Right atrium auricular region (tissue), 2 donors: ENCODE measurements at places on chromosomes 7 and 10.
A peak's percentile ranks its signal among the peaks of the same experiment; 100 is the strongest.

DNA sequence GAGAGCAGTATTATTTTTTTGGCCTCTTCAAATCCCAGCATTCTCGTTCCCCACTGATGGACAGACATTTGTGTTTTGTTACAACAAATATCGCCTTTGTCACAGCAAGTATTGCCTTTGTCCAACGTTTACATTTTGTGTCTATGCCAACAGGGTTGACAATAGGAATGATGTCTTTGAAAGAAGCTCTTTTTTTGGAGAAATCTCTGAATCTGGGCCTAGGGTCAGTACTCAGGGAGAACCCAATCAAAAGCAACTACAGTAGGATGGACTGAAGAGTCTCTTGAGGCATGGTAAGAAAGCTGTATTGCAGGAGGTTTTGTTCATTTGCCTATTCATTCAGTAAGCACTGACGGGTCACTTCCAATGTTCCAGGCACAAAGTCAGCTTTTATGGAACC, 57.7 kb upstream of the KLF14 start:
- H3K27me3 ChIP-seq: no peaks in the 10 kb centered on the region
- no peak for DNase-seq
- H3K4me3 ChIP-seq: no peak overlapping the region
- H3K4me1 ChIP-seq: no peaks in the 10 kb centered on the region
- no peak overlapping the region for H3K27ac ChIP-seq

DNA sequence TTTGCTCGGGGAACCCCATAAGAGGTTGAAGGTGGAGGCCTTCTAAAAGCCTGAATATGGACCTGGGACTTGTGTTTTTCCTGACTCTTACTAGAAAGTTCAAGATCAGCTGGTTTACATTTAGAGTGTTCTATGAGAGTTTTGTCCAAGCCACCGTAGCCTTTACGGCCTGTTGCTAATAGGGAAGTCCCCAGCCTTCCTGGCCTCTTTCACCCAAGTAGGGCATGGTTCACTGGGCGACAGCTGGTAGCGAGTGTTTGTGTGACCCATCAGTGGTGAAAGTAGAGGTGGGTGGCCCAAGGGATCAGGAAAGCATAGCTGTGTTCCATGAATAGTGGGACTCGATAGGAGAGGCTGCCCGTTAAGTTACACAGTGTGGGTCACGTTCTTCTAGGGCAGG, 60.1 kb downstream of the RABGEF1 start:
- no peak overlapping the region for H3K4me3 ChIP-seq
- no peak for DNase-seq

DNA sequence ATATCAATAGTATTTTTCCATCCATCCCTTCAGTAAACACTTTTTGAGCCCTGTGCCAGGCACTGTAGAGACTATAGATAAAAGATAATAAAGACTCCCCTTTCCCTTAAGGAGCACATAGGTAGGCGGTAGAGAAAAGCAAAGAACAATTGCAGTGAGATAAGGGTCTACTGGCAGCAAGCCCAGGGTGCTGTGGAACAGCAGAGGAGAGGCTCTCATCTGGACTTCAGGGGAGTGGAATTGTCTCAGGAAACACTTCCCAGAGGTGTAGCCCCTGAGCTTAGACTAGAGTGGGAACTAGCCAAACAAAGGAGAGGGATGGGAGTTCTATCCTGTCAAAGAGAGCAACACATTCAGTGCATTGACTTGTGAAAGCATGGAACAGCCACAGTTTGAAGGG, 102.0 kb downstream of the NRF1 start:
- no peak for DNase-seq
- no peak overlapping the region for H3K4me3 ChIP-seq
- H3K4me1 ChIP-seq: no peaks in the 10 kb centered on the region
- H3K27ac ChIP-seq: no peak overlapping the region
- no peaks in the 10 kb centered on the region for H3K27me3 ChIP-seq

GRCh38 chr10:117726596-117727295, 184.2 kb downstream of the EMX2 start:
- H3K4me1 ChIP-seq: no peaks in the 10 kb centered on the region
- peak; percentile 40 for DNase-seq
- no peak overlapping the region for H3K27ac ChIP-seq
- H3K36me3 ChIP-seq: no peaks in the 10 kb centered on the region

DNA sequence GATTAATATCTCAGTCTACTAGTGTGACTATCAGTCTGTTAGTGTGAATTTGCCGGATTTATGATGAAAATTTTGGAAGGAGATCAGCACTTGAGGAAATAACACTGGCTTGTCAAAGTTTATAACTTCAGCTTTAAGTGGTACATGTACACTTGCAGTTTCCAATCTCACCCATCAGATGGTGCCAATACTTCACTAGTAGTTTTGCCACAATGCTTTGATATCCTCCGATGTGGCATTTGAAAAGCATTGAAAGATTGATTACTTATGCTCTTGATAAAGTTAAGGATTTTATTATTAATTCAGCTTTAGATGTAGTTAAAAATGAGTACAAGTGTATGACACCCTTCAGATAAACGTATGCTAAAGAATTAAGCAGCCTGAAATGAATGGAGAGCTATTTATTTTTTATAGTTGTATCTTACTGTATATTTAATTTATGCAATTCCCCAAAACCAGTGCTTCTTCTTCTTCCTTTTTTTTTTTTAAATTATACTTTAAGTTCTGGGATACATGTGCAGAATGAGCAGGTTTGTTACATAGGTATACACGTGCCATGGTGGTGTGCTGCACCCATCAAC, 98.2 kb downstream of the ANLN start:
- H3K4me3 ChIP-seq: no peak overlapping the region
- no peaks in the 10 kb centered on the region for H3K36me3 ChIP-seq
- DNase-seq: no peak
- H3K27me3 ChIP-seq: no peaks in the 10 kb centered on the region
- no peak overlapping the region for H3K27ac ChIP-seq

- no peaks in the 10 kb centered on the region for H3K36me3 ChIP-seq
- H3K27me3 ChIP-seq: no peaks in the 10 kb centered on the region
- no peaks in the 10 kb centered on the region for H3K4me1 ChIP-seq
- DNase-seq: no peak
- no peak overlapping the region for H3K4me3 ChIP-seq
Observed at GRCh38 chr10:132908621-132909295, 33.6 kb downstream of the CFAP46 start.

GRCh38 chr7:6096581-6096980, 65.4 kb downstream of the ANKRD61 start:
- H3K36me3 ChIP-seq: no peaks in the 10 kb centered on the region
- no peak for DNase-seq
- no peak overlapping the region for H3K27ac ChIP-seq
- no peaks in the 10 kb centered on the region for H3K4me1 ChIP-seq
- H3K27me3 ChIP-seq: no peaks in the 10 kb centered on the region

DNA sequence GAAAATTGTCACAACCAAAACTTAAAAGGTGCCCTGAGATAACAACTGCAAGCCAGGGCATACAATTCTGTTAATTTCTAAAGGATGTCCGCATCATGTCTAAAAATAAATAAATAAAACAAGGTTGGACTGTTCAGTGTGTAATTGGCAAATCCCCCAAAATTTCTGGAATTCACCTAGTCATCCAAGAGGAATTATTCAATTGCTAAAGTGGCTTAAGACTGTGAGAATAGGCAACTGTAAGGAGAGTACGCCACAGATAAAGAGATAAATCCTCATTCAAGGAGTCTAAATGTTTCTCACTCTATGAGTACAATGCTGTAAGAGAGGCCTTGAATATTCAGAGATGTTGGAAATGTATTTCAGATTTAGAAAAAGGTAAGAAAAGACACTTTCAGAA, 37.2 kb downstream of the PIK3AP1 start:
- H3K27me3 ChIP-seq: no peaks in the 10 kb centered on the region
- no peaks in the 10 kb centered on the region for H3K36me3 ChIP-seq
- no peak overlapping the region for H3K4me3 ChIP-seq
- no peaks in the 10 kb centered on the region for H3K4me1 ChIP-seq
- H3K27ac ChIP-seq: no peak overlapping the region

- no peak overlapping the region for H3K4me3 ChIP-seq
- no peak overlapping the region for H3K27ac ChIP-seq
- no peaks in the 10 kb centered on the region for H3K4me1 ChIP-seq
- H3K36me3 ChIP-seq: no peaks in the 10 kb centered on the region
- no peaks in the 10 kb centered on the region for H3K27me3 ChIP-seq
Observed at GRCh38 chr7:142301923-142302550, 44.2 kb upstream of the PRSS58 start.

DNA sequence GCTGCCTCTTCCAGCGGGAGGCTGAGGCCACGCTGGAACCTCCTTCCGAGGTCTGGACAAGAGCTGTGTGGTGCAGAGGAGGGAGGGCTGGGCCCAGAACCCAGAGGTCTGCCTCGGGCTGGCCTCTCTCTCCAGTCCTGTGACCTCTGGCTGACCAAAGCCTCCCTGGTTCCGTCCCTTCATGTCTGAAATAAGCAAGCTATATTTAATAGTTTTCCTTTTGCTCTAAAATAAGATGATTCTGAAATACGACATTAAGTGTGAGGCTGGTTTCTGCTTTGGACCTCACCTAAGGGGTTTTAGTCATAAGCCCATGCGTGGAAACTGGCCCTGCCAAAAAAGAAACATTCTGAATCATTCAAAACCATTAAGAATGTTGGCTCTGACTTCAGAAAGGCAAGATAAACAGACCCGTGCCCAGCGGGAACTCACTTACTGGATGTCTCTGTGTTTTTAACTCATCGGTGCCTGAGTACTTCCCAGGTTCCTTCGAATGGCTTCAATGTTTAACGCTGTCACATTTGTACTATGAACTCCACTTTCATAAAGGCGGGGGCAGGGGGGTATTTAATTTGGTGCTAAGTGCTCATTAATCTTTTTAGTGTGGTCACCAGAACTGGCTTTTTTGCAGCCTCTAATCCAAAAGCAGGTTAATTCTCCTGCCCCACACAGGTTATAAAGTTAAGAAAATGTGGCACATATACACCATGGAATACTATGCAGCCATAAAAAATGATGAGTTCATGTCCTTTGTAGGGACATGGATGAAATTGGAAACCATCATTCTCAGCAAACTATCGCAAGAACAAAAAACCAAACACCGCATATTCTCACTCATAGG, 157.5 kb upstream of the KLF14 start:
- H3K27ac ChIP-seq: peak overlapping the region; percentile 78
- no peaks in the 10 kb centered on the region for H3K4me1 ChIP-seq
- no peaks in the 10 kb centered on the region for H3K27me3 ChIP-seq
- DNase-seq: peak; percentile 85

GRCh38 chr10:132344386-132344785, 12.4 kb downstream of the LRRC27 start:
- no peaks in the 10 kb centered on the region for H3K27me3 ChIP-seq
- no peak for DNase-seq
- no peak overlapping the region for H3K4me3 ChIP-seq
- H3K4me1 ChIP-seq: no peaks in the 10 kb centered on the region
- peaks cover 6% of the 10 kb centered on the region for H3K36me3 ChIP-seq
- no peak overlapping the region for H3K27ac ChIP-seq

DNA sequence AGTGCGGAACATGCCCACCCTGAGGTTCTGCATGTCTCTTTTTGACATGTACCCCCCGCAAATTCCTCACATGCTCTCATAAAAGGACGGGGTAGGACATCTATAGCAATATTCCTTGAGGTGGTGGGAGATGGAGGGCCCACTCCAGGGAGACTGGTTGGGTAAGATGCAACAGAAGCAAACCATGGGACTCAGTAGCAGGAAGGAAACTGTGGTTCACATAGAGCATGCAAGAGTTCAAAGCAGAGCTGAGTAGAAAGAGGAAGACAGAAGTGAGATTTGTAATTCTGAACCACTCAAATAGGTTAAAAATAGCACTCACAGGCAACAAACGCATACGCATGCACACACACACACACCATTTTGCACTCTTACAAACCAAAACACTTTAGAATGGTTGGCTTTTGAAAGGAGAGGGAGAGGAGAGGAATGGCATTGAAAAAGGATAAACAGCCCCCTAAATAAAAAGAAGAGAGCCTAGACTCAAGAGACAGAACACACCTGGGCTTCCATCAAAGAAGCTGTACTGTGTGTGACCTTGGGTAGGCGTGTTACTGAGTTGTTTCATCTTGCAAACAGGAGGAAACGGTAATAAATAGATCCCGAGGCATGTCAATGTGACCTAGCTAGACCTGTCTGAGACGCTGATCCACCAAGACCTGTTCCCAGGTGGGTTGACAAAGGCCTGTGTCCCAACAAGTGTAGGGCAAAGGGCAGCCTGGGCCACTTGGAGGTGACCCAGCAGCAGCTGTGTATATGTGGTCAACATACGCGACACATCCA, 77.6 kb upstream of the LRRC4 start:
- H3K27ac ChIP-seq: no peak overlapping the region
- H3K36me3 ChIP-seq: no peaks in the 10 kb centered on the region
- H3K27me3 ChIP-seq: no peaks in the 10 kb centered on the region
- no peak for DNase-seq

GRCh38 chr7:155603858-155604503, 40.5 kb upstream of the RBM33 start:
- DNase-seq: peak; percentile 42
- no peaks in the 10 kb centered on the region for H3K27me3 ChIP-seq
- H3K4me1 ChIP-seq: no peaks in the 10 kb centered on the region
- no peaks in the 10 kb centered on the region for H3K36me3 ChIP-seq

- no peaks in the 10 kb centered on the region for H3K36me3 ChIP-seq
- H3K4me3 ChIP-seq: no peak overlapping the region
- peaks cover 11% of the 10 kb centered on the region for H3K4me1 ChIP-seq
- no peak for DNase-seq
- no peaks in the 10 kb centered on the region for H3K27me3 ChIP-seq
Observed at GRCh38 chr7:45890902-45891461, 2.7 kb downstream of the IGFBP1 start.

- no peaks in the 10 kb centered on the region for H3K4me1 ChIP-seq
- DNase-seq: no peak
- H3K27me3 ChIP-seq: no peaks in the 10 kb centered on the region
Observed at GRCh38 chr7:73768641-73769480, 1.2 kb downstream of the CLDN3 start.

DNA sequence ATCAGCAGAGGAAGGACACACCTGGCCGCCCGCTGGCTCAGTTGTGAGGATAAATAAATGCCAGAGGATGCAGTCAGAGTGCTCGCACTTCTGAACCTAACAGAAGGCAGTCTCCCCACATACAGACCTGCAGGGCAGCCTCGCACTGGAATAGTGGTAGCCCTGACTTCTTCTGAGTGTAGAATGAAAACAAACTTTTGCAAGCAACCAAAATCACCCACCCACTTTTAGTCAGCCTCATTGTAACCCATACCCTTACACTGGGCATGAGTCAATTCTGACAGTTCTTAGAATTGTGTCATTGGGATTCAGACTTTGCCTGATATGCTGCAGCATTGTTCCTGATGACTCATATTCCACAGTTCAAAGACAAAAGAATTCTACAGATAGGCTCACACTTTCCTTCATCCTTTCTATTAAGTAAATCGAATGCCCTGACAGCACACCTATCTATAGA, 167.0 kb upstream of the CDK1 start:
- no peaks in the 10 kb centered on the region for H3K27me3 ChIP-seq
- no peaks in the 10 kb centered on the region for H3K4me1 ChIP-seq
- H3K27ac ChIP-seq: no peak overlapping the region
- no peak for DNase-seq
- H3K4me3 ChIP-seq: no peak overlapping the region

DNA sequence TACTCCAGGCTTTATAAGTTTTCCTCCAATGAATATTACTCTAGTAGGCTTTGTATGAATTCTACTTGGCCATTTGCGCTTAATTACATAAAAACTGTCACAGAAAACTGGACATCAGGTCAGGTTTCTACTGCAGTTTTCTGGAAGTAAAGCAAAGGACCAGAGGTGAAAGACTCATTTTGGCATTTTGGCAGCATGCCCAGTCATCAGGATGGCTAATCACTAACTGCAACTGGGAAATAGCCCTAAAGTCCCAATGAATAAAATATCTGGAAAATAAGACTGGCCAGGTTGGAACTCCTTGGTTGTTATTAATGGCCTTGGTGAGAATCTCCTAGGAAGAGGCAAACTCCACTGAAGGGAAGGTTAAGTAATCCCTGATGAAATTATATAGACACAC, 75.5 kb downstream of the COPG2 start:
- no peak for DNase-seq
- H3K27me3 ChIP-seq: no peaks in the 10 kb centered on the region
- H3K27ac ChIP-seq: no peak overlapping the region
- no peaks in the 10 kb centered on the region for H3K4me1 ChIP-seq
- no peak overlapping the region for H3K4me3 ChIP-seq
